A549 treated with ZK216348 at 1 μM for 4 hours (cell line): ENCODE measurements at places on chromosomes 16 and 17. TPM values are rescaled to one million over a fixed set of nuclear protein-coding genes. Genes with fewer than 3 reads are reported as not detected.

VMO1 gene
- 0.94 to 1.7 TPM (median 1.5 TPM) in 4 of 5 replicates, not detected in the other for total RNA-seq

NHERF1 gene
- total RNA-seq = 28.8 to 52.1 TPM (median 45.9 TPM) in 5 replicates

MYH1 gene
- total RNA-seq = not detected in 5 replicates

MT4 gene
- not detected in 5 replicates for total RNA-seq

FBXW10B gene
- 2.1 to 4.6 TPM (median 2.9 TPM) in 5 replicates for total RNA-seq

BLMH gene
- 42.3 to 48.7 TPM (median 44.2 TPM) in 5 replicates for total RNA-seq

TP53 gene
- total RNA-seq = 38.9 to 53.5 TPM (median 49.6 TPM) in 5 replicates

EME1 gene
- 14.1 to 17.0 TPM (median 15.3 TPM) in 5 replicates for total RNA-seq

FOXJ1 gene
- 0.38 to 0.71 TPM (median 0.55 TPM) in 5 replicates for total RNA-seq

TMEM114 gene
- not detected in 5 replicates for total RNA-seq

ESRP2 gene
- 0.06 to 0.40 TPM (median 0.15 TPM) in 5 replicates for total RNA-seq

KRT14 gene
- total RNA-seq = 0.08 to 0.15 TPM (median 0.14 TPM) in 3 of 5 replicates, not detected in the others

CCL22 gene
- total RNA-seq = 0.05 TPM in 2 of 5 replicates, not detected in the others

PRM3 gene
- total RNA-seq = not detected in 5 replicates

ABI3 gene
- total RNA-seq = not detected in 5 replicates

KRTAP4-3 gene
- total RNA-seq = not detected in 5 replicates

HCRT gene
- 0.55 TPM in 1 of 5 replicates, not detected in the others for total RNA-seq

IGF2BP1 gene
- total RNA-seq = 58.9 to 90.0 TPM (median 79.9 TPM) in 5 replicates

NPIPA8 gene
- 0.56 to 1.9 TPM (median 0.94 TPM) in 5 replicates for total RNA-seq
